ENCODE measurements at places on chromosomes 6 and 20.

DNA sequence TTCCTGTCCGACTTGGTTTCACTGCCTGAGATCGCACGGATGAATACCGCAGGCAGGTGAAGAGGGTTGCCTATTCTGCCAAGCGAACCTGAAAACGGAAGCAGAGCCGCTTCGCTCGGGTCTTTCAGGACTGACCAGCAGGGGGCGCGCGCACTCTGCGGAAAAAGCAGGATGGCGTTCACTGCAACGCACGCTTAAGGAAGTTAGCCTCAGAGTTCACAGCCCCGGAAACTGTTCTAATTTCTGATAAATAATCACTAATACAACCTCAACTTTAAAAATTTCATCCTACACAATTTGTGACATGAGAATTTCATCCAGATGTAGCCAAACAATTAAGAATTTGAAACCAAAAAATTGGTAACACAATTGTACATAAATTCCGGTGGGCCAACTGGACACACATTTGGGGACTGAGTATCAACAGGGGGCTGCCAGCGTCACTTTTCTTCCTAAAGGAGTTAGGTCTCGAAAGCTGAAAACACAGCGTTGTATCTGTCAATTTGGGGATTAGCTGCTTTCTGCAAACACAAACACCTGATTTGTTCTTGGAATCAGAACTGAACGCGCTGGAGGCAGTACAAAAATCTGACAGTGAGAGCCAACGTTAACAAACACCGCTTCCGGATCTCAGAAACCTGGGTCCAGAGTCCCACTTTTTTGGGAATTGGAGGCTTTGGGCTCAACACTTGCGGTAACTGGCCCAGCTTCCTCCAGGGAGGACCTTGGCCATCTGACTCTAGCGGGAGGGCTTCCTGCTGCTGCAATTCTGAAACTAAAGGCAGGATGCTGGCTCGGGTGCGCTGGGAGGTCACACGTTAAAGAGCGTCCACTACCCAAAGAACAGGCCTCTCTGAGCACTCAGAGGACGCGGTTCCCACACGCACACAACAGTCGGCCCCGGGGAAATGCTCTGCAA, 8.8 kb downstream of the PXDC1 start:
- peak; percentile 67 for ATAC-seq

GRCh38 chr6:139457476-139457875, 83.0 kb upstream of the CITED2 start:
- ATAC-seq = no peak

- ATAC-seq = peak; percentile 79
Measured at GRCh38 chr20:53642196-53643030, 48.8 kb upstream of the ZNF217 start.

DNA sequence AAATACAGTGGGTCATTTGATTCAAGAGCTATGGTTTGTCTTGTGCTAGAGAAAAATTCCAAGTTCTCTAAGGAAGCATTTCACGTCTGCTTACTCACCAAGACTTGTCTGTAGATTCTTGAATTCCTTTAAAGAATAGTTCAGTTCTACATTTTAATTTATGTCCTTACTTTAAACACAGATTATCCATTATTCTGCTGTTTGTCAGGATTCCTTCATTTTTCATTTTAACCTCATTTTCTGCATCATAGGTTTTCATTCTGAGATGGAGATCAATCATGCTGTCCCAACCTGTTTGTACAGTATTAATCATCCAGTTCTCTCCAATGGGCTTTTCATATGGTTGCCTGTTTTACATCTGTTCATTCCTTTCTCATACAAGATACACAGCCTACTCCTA, 24.5 kb upstream of the POPDC3 start:
- no peak for ATAC-seq

GRCh38 chr20:42895020-42895419, 294.7 kb downstream of the PTPRT start:
- no peak for ATAC-seq

Data from gastroesophageal sphincter (tissue), 4 donors.